ENCODE measurements at places on chromosomes 1 and 21. TPM values are rescaled to one million over a fixed set of nuclear protein-coding genes. Genes with fewer than 3 reads are reported as not detected.

RGS8 gene
- not detected for total RNA-seq

DNA sequence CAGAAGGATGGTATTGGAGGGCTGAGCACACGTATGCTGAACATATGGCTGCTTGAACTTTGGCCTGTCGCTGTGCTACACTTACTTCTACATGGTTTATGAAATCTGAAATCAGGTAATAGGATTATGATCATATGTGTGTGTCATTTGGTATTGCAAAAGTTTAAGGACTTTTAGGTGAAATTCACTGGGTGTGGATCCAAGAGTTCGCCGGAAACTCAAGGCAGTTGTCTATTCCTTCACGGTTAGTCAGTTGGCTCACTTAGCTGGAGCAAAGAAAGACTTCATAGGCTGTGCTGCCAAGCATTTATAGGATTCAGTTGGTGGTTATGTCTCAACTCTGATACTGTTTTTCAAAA is 927 bp downstream of the UAP1 start:
- no peak for DNase-seq

TDRD5 gene
- total RNA-seq = 0.47 TPM

GRCh38 chr1:32611859-32612188 is 38.5 kb downstream of the ZBTB8OS start:
- DNase-seq = no peak

S100A10 gene
- 467 TPM for total RNA-seq

DNA sequence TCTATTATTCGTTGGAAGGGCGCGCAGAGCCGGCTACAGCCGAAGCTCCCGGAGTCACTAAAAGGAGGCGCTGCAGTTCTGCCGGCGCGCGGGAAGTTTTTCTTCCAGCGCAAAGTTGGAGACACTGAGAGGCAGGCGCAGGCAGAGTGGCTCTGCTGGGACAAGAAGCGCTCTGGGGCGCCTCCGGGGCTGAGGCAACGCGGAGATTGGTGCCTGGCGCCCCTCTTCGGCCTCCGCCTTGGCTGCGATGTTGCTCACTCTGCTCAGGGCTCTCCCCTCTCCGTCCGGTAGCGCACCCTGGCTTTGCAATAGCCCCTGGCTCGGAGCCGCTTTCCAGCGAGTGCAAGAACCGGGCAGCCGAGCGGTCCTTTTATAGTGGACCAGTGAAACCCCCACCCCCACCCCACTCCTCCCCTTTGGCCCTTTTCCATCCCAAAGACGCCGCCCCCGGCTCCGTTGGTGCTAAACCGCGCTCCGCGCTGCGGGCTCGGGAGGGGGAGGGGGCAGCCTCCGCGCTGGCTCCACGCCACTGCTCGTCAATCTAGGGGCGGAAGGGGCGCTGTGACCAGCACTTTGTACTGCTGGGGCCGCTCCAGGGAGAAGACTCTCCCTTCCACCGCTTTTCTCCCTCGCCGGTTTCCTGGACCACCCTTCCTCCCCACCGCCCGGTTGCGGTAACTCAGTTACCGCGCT is at the start of gene ADAMTS1:
Gene ADAMTS1 (minus strand): TSS at position 344 of the 693 bp plus-strand sequence. CDS start 455 bp downstream, outside the sequence.
- DNase-seq = peak; percentile 95

TMEM82 gene
- 2.0 TPM for total RNA-seq

DNA sequence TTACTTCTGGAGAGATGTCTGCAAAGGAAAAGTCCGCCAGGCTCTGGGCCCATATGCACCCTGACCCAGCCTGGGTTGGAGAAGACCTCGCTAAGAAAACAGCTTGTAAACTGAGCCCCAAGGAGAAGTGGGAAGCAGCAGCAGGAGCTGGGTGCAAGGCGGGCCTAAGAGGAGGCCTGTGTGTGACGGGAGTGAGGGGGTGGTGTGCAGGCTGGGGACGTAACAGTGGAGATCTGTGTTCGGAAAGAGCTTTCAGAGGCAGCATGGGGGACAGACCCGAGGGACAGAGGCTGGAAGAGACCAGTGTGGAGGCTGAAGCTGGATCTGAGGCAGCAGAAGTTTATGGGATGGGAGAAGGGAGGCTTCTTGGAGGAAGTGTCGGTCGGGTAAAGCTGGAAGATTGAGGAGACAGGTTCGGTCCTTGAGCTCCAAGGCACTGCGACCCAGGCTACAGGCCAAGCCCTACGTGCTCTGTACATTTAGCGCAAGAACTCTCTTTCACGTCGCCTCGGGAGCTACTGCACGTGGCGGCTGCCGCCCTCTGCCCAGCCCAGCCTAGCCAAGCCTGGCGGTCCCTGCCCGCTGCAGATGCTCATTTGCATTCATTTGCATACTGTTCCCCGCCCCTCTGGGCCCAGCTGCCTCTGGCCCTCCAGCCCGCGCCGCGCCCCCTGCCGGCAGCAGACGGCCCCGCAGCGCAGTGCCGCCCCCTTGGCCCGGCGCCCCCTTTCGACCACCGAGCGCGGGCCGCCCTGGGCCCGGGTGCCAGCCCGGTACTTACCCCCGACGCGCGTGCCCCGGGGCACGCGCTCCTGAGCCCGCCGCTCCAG is 6.3 kb downstream of the HPCA start:
- DNase-seq = peak; percentile 63

ZBTB8B gene
- total RNA-seq = 0.03 TPM

GRCh38 chr1:150553392-150554085 is 4.3 kb downstream of the ADAMTSL4 start:
- no peak for DNase-seq

DNA sequence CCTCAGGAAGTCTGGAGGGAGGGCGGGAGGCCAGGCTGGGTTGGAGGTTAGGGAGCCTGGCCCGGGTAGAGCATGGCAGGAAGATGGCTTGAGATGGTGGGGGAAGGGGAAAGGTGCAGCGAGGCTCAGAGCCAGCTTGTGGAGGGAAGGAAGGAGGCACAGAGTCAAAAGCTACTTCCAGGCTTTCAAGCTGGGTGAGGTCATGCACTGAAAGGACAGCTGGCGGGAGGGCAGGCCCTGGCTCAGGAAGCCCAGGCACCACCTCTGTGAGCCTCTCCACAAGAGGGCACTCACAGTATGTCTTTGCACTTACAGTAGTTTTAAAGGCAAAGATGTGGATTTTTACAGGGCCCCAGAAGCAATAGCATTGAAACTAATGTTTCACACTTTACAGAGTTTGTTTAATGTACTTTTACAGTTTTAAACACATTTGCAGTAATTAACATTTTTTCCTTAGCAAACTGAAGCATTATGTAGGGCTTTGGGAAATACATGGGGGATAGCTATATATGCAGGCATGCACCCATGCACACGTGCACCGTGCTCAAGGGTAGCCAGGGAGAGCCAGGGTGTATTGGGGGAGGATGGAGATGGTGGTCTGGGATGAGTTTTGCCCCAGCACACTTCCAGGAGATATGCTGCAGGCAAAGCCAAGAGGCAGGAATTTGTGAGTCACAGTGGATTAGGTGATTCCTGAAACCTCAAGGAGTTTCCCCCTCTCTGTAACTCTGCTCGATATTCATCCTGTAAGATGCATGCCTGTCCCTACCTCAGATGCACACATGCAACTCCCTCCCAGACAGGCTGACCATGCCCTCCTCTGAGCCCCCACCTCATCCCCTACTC is 6.1 kb upstream of the ADAM15 start:
- DNase-seq = peak; percentile 75

GRCh38 chr1:184843732-184844495 is 89.3 kb upstream of the EDEM3 start:
- DNase-seq = no peak

GRCh38 chr21:34889676-34890469 is 159.2 kb downstream of the RUNX1 start:
- DNase-seq = peak; percentile 86

RGS1 gene
- 50.2 TPM for total RNA-seq

DNA sequence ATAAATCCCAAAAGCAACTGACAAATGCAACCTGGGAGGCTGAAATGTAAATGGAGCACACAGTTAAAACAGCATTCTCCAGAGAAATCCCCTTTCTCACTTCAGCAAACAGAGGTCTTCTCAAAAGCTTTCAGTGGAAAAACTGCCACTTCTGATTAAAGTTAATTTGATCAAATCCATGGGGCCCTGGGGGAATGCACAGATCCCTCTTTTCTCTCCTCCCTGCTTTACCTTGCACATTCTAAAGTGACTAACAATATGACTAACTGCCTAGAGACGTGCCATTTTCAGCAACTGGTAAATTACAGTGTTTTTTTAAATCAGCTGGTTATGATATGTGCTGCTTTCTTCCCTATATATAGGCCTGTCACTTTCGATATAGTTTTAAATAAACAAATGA is 142.5 kb downstream of the RERE start:
- DNase-seq = no peak

GRCh38 chr1:14524826-14525636 is 73.5 kb upstream of the KAZN start:
- DNase-seq = no peak

DNA sequence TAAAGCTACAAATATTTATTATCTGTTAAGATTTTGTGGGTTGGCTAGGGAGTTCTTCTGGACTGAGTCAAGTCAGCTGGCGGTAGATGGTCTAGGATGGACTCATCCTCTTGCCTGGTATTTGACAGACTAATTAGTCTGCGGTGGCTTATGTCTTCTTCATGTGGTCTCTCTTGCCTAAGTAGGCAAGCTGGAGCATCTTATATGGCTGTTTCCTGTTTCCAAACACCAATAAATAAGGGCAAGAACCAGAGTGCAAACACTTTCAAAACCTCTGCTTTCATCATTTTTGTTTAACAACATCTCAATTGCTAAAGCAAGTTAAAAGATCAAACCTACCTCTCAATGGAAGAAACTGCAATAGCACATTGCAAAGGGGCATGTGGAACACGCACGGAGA is 484.8 kb downstream of the PTPRC start:
- DNase-seq = no peak

GRCh38 chr1:115077286-115077983 is 11.9 kb downstream of the TSPAN2 start:
- no peak for DNase-seq

- no peak for DNase-seq
Observed at GRCh38 chr1:27650539-27651175, 15.7 kb upstream of the FGR start.

- no peak for DNase-seq
Observed at GRCh38 chr1:70043804-70044203, 161.6 kb downstream of the LRRC40 start.

TMEM201 gene
- total RNA-seq = 13.2 TPM

CYP2J2 gene
- total RNA-seq = 1.0 TPM

PSRC1 gene
- 4.2 TPM for total RNA-seq

OPTC gene
- total RNA-seq = not detected

- DNase-seq = no peak
Observed at GRCh38 chr1:27612718-27613117, 8.8 kb upstream of the AHDC1 start.

DNA sequence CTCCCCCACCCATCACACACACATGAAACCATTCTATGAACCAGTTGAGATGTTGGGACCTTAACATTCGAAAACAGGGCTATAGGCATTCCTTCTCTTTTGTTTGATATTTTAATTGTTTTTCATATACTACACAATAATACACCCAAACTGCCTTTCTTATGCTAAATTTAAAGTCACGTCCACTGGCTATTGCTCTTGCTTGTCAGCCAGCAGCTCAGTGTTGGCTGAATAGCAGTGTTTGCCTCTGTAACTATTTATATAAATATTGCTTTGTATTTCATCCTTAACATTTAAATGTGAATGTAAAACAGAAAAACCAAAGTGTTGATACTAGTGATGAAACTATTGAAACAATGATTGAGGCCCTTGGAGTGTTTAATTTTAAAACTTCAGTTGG is 234.4 kb upstream of the KCNK2 start:
- no peak for DNase-seq

DNA sequence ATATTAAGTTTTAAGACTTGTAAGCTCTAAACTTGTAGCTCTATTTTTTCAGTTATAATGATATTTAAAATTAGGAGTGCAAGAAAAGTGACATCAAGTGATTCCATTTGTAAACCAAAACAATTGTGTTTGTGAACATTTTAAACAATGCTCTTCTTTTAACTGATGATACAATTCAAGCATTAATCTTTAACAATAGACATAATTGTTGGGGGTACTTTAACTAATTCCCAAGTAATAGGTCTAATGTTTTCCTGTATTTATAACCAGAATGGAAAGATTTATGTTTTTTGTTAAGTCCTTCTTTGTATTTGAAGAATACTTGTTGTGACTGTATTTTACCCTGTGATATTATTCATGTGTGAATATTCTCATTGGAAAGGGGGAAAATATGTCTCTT is 6.8 kb downstream of the ATG4C start:
- DNase-seq = no peak

LCE3D gene
- total RNA-seq = not detected

GRCh38 chr1:228275430-228276173 is 67.8 kb downstream of the OBSCN start:
- peak; percentile 94 for DNase-seq

DNA sequence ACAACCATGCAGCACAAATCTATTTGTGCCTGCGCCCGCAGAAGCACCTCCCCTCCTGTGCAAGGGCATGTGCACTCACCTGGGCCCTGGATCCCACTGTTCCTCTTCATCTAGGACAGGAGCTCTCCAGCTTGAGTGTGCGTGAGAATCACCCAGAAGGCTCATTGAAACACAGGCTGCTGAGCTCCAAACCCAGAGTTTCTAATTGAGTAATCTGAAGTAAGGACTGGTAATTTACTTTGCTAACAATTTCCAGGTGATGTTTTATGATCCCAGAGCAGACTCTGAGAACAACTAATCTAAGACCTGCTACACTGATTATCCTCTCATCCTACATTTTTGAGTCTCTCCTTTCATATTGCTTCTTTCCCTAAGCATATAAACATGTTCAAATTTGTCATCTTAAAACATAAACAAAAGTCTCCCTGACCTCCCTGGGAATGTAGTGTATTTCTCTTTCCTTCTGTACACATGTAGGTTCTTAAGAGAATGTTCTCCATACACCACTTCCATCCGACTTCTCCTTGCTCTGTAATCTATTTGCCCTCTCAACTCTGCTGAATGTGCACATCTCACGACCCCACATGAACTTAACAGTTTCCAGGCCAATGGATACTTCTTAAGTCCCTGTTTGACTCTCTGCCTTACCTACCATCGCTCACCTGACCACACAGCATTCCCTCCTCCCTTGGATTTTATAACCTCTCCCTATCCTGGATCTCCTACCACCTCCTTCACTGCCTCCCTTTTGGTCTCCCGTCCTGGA is 522.5 kb downstream of the SMYD3 start:
- no peak for DNase-seq

- no peak for DNase-seq
Observed at GRCh38 chr1:23913212-23913880, at the start of gene CNR2. Gene CNR2, minus strand, starts transcription at chr1:23913362. Its CDS starts 37,745 bp downstream, at chr1:23875617.

BMP8B gene
- total RNA-seq = 4.9 TPM

RASAL2 gene
- 26.5 TPM for total RNA-seq

RGS7 gene
- total RNA-seq = not detected
